ENCODE measurements at places on chromosomes 3 and 15.

- no peak for DNase-seq
Observed at GRCh38 chr3:12178091-12178820, 19.5 kb upstream of the TIMP4 start.

GRCh38 chr15:31150732-31151231, 49.3 kb upstream of the TRPM1 start:
- DNase-seq: no peak

GRCh38 chr15:59657635-59658125, 365 bp upstream of the GTF2A2 start:
- DNase-seq: no peak

DNA sequence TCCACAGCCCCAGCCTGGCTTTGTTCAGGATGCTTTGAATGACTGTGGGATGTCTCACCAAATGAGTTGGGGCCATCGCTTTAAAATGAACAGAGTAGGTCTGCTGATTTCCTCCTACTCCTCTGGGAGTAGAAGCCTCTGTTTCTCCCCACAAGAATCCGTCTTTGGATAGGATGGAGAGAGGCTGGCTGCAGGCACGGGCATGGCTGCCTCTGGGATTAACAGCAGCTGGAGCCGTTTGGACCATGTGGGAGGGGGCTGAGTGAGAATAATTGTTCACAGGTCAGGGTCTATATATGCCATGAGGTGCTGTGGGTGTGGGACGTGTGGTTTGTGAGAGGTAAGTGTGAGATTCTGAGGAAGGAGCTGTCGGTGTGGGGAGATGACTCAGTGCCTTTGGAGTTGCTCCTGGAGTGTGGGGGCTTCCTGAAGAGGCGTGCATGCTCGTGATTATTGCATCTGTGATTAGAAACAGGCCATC, 48.0 kb upstream of the APEH start:
- no peak for DNase-seq

GRCh38 chr3:143165211-143165610, 45.6 kb downstream of the CHST2 start:
- DNase-seq: no peak

- DNase-seq: no peak
Observed at GRCh38 chr3:138962854-138963560, 16.0 kb downstream of the FOXL2NB start.

GRCh38 chr3:196931828-196932587, 10.3 kb downstream of the NCBP2 start:
- DNase-seq: no peak

- no peak for DNase-seq
Observed at GRCh38 chr15:39365161-39365560, 215.7 kb upstream of the THBS1 start.

DNA sequence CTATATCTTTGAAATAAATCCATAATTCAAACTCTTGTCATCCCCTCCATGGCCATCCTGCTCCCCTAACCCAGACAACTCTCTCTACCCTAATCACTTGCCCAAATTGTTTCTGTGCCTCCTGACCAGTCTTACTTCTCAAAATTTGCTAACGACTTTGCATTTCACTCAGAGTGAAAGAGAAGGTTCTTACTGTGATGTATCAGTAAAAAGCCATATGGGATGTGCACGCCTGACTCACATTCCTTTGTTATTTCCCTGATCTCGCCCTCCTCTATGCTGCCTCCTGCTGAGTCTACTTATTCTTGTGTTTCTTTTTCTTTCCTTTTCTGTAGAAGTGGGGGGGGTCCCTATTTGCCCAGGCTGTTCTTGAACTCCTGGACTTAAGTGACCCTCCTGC, 487.2 kb upstream of the FRG2C start:
- DNase-seq: no peak

GRCh38 chr3:178297740-178298139, 238.5 kb upstream of the KCNMB2 start:
- no peak for DNase-seq

Data from stimulated activated CD4-positive, alpha-beta T cell treated with anti-CD3 and anti-CD28 coated beads, Interleukin-1b, Interleukin-23, amount 100 ng/mL, for 24 hours (primary cell).